NCI-H69 (cell line): ENCODE measurements at places on chromosomes 12 and 14.

DNA sequence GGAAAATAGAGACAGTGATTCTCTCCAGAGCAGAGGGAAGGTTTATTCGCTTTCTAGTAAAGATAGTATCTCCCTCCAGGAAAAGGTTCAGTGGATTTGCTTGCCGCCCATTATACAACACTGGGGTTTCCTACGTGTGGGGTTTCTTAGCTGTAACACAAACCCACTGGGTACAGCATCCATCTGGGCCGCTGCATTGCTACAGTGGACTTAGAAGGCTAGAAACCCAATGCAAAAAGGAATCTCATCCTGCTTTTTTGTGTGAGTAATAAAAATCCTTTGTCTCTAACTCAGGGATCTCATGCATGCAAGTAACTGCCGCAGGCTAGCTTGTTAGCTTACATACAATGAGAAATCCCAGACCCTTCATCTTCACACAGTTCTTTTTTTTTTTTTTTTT lies 67.1 kb upstream of the BCL2L14 start:
- no peak for DNase-seq

DNA sequence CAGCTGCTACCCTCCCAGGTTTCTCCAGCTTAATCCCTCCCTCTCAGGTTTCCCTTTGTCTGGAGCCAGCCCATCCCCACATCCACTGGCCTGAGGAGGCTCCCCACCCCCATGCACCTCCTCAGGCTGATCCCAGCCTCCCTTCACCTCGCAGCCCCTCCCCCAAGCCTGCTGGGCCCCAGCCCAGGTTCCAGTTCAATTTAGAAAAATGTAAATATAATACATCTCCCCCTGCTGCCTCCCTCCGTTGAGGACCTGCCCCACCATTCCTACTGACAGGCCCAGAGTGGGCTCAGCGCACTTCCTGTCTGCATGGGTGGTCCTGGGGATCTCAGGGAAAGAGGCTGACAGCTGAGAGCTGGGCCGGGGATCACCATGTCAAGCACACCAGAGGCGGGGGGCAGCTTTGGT lies 155.8 kb downstream of the NTF3 start:
- no peak for DNase-seq

DNA sequence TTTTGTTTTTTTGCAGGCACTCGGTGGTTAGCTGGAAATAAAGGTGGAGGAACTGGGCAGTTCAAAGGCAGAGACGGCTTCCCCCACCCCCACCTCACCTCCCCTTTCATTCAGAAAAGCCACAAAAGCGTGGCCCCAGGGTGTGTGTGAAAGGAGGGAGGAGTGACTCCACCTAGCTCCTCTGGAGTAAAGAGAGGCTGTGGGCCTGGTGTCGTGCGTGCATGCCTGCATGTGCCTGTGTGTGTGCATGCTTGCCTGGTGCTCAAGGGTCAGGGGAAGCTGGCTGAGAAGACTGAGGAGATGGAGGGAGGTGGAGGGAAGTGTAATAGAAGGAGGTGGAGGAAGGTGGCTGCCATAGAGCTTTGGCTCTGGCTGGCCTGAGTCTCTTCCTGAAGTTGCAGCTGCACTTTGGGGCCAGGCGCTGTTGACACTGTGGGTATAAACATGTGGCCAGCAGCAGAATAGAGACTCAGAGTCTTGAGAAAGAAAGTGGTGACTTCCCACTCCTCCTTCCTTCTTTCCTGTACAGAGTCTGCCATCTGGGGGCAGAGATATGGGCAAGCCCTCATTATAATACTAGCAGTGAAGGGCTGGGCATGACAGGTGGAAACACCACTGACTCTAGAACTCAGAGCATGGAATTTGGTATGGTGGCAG lies 36.9 kb upstream of the SINHCAF start:
- DNase-seq: peak; percentile 100

- peak; percentile 66 for DNase-seq
Observed at GRCh38 chr14:90574188-90575131, 177.6 kb downstream of the CALM1 start.

DNA sequence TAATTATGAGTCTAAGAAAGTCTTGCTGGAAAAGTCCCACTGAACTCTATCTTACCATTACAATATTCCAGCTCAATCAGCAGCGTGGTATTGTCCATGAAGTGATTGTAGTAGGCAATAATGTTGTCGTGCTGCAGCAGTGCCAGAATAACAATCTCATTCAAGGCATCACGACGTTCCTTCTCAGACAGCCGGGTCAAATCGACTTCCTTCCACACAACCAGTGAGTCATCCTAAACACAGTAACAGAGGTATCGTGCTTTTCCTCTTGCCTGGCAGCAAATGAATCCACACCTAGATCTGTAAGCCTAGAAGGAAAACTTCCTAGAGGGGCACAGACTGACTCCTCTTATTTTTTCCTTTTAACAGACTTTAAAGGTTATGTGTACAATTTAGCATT lies 2.9 kb downstream of the NEK9 start:
- DNase-seq: no peak

DNA sequence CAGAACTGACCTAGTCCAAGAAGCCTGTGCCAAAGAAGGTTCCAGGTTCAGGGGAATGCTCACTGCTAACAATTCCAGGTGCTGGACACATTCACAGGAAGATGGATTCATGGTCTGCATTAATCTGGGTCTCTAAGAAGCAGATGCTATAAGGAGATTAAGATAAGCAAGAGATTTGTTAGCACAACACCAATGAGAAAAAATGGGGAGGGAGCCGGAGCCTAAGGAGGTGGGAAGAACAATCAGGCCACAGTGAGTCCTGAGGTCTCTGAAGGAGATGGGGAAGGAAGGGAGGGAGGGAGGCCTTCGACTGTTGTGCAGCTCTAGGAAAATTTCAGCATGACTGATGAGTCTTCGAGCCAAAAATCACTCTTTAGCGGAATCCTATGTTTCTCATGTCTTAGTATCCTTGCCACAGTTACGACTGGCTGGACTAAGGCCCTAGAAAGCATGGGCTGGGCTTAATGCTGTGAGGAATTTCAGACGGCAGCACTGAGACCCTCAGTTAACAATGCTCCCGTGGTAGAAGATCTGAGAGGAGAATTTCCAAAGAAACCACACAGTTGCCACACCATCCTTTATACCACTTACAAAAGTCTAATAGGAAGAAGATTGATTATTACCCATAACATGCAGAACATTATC lies 31.5 kb upstream of the PTGDR start:
- no peak for DNase-seq

DNA sequence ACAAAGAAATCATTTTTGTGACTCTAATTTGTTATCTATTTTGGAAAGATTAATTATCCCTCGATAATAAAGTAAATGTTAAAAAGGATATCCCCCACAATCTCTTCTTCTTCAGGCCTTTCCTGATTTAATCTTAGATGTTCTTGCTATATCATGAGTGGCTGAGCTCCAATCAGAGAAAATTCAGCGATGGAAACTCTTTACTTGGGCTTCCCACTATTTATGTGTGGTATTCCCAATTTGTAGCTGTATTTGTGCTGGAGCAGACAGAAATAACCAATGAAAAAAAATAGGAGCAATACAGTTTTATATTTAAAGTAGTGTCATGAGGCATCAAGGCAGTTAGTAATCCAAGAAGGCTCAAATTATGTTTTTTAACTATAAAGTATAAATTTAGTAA lies 539.1 kb downstream of the PRKD1 start:
- DNase-seq: no peak

GRCh38 chr14:50333014-50333509 lies 20.9 kb downstream of the DMAC2L start:
- no peak for DNase-seq

- DNase-seq: peak; percentile 35
Observed at GRCh38 chr12:102962532-102962931, 5.1 kb downstream of the ASCL1 start.

GRCh38 chr14:68379510-68380328 lies 413.1 kb downstream of the ZFP36L1 start:
- DNase-seq: peak; percentile 27

DNA sequence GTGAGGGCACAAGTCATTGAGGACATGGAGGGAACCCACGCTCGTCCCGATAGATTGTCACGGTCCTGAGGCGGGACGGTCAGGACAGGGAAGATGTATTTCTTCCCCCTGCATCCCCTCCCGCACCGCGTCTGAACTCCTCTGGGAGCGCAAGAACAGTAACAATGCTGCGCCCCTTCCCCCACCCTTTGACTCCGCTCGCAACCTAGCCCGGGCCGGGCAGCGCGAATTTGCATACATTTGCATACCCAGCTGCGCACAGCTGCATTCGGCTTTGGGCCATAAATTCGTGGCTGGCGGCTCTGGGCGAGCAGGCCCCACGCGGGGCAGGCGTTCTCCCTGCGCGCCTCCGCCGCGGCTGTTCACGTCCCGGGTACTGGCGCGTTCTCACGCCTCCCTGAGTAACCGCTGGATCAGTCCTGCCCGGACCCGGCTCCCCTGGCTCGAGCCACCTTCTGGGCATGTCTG lies 29.0 kb upstream of the SMUG1 start:
- DNase-seq: peak; percentile 75

DNA sequence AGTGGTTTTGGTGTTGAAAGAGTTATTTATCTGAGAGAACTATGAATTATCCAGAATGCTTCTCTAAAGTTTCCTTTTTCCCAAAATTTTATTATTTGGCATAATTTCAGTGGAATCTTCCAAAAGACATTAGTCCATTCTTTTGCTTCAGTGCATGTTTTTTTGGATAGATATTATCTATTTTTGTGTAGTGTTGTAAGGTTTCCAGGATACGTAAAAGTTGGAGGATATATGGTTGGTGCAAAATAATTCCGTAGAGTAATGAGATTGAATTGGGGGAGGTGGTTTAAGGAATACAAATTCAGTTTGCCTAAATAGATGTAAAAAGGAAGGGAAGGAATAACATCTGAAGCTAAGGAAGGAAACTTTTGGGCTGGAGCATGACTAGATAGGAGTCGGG lies 186.6 kb downstream of the RGS6 start:
- no peak for DNase-seq

GRCh38 chr12:132640936-132641335 lies 22.4 kb downstream of the P2RX2 start:
- DNase-seq: no peak

- no peak for DNase-seq
Observed at GRCh38 chr12:105109465-105110212, 2.1 kb downstream of the WASHC4 start.

DNA sequence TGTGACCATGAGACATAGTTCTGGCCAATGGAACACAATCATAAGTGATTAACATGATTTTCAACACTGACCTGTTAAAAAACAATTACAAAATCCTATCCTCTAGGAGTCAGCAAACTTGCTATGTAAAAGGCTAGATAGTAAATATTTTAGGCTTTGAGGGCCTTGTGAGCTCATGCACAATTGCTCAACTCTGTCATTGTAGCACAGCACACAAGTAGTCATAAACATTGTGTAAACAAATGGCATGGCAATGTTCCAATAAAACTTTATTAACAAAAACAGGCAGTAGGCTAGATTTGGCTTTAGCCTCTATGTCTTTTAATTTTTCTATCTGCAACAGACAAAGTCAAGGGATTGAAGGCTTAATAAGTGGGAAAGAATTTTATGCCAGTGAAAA lies 350.7 kb downstream of the C12orf50 start:
- no peak for DNase-seq

DNA sequence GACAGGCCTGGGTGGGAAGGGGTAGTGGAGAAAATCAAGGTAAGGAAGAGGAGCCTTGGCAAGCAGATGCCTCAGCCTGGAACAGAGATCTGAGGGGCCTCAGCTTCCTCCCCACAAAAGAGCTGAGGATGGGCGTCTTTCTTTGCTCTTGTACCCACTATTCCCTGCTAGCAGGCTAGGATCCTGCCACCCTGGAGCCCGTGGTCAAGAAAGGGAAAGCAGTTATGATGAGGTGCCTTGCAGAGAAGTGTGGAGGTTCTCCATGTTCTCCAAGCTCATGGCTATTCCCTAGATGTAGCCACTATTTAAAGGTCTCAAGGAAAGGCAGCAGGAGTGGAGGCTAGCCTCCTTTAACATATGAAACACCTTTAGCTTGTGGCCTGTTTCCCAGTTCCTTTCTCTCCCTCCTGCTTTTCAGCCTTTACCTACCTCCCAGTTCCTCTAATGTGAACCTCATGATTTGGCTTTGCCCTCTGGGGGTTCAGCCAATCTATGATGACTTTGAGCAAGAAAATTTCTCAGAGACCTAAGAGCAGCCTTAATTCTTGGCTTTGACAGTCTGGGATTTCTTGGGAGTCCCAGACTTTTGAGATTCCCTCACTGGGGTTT lies 1.1 kb downstream of the IKZF4 start:
- DNase-seq: no peak

GRCh38 chr12:22312336-22312735 lies 22.2 kb downstream of the ST8SIA1 start:
- DNase-seq: no peak

- DNase-seq: no peak
Observed at GRCh38 chr12:66017736-66018135, 112.8 kb downstream of the LLPH start.

DNA sequence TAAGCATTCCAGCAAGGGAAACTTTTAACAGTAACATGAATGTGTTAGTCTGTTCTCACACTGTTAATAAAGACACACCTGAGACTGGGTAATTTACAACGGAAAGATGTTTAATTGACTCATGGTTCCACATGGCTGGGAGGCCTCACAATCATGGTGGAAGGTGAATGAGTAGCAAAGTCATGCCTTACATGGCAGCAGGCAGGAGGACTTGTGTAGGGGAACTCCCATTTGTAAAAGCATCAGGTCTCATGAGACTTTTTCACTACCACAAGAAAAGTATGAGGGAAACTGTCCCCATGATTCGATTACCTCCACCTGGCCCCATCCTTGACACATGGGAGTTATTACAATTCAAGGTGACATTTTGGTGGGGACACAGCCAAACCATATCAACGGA lies 168.3 kb downstream of the PAH start:
- DNase-seq: no peak

GRCh38 chr12:3897371-3897971 lies 24.3 kb upstream of the PARP11 start:
- no peak for DNase-seq

DNA sequence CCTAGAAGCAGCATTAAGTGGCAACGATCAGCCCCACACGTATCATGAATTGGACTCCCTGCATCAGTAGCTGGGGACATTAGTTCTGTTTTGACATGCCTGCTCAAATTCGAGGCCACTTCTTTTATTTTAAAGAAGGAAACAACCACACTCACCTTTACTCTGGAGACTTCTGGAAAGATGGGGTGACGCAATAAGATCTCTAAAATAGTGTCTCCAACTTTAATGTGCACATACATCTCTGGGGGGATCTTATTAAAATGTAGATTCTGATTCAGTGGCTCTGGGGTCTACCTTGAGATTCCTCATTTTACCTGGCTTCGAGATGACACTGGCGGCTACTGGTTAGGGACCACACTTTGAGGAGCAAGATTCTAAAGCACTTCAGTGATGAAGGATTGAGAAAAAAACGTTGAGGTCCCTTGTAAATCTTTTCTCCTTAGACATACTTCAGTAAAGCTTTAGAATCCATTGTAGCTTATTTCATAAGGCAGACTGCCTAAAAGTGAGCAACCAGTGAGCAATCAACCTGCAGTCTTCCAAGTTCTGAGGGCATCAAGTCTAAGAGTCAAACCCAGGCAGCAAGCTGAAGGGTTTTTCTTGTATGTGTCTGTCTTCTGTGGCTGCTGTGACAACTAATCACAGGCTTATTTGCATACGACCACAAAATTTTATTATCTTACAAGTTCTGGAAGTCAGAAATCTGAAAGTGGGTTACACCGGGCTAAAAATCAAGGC lies 718.6 kb upstream of the TBX3 start:
- DNase-seq: no peak
